ENCODE measurements at places on chromosomes 13 and 19.

DNA sequence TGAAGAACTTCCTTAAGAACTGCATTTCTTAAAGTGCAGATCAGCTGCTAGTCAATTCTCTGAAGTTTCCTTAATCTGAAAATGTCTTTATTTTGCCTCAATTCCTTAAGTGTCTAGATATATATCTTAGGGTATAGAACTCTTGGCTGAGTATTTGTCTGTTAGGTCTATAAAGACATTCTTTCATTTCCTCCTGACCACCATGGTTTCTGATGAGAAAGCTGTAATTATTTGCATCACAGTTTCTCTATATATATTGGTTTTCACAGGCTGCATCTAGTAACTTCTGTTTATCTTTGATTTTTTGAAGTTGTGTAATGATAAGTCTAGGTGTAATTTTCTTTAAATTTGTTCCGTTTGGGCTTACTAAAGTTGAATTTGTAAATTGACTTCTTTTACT, 15.2 kb downstream of the NDFIP2 start:
- DNase-seq = no peak

GRCh38 chr19:19554074-19555023, 16.3 kb downstream of the CILP2 start:
- peak; percentile 71 for DNase-seq

- DNase-seq = peak; percentile 80
These were observed 100.0 kb downstream of the KLF5 start for GRCh38 chr13:73158851-73159250.

DNA sequence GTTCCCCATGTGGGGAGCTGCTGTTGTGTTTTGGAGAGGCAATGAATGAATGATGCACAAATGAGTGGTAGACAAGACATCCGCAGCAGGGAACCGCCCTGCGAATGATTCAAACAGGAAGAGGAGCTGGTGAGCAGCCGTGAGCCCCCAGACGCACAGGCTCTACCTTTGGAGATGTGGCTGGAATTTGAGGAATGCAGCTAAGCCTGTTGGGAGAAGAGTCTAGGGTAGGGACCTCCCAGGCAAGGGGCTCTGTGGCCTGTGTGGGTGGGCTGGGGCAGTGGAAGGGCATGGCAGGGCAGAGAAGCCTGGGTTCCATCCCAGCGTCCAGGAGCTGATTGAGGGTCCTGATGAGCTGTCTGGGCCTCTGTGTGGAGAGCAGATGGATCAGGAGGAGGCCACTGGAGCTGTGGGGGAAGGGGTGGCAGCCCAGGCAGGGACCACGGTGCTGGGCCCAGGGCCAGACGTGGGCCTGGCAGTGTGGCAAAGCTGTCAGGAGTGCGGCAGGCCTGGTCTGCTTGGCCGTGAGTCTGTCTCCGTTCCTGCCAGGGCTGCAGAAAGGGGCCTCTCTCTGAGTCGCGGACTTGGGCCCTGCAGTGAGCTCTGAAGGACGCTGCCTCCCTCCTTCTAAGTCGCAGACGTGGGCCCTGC, 41.8 kb upstream of the DCUN1D2 start:
- no peak for DNase-seq

DNA sequence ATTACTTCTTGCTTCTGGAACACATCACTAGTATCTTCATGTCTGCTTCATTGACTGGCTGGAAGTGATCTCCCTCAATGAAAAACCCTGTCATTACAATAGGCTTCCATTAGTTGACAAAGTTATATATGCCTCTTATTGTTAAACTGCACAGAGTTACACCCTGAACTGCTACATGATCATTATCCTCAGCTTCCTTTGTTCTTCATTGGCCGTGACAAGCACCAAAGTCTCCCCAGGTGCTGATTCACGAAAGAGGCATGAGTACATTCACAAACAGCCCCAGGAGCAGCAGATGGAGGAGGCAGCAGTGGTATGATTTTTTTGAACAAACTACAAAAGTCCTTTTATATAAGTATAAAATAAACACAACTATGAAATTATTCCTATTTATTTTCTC, 51.4 kb downstream of the VWA8 start:
- DNase-seq = no peak

- DNase-seq = no peak
These were observed 20.2 kb downstream of the TMEM150B start for GRCh38 chr19:55304980-55305379.

GRCh38 chr13:42924344-42924743, 67.7 kb downstream of the EPSTI1 start:
- no peak for DNase-seq

DNA sequence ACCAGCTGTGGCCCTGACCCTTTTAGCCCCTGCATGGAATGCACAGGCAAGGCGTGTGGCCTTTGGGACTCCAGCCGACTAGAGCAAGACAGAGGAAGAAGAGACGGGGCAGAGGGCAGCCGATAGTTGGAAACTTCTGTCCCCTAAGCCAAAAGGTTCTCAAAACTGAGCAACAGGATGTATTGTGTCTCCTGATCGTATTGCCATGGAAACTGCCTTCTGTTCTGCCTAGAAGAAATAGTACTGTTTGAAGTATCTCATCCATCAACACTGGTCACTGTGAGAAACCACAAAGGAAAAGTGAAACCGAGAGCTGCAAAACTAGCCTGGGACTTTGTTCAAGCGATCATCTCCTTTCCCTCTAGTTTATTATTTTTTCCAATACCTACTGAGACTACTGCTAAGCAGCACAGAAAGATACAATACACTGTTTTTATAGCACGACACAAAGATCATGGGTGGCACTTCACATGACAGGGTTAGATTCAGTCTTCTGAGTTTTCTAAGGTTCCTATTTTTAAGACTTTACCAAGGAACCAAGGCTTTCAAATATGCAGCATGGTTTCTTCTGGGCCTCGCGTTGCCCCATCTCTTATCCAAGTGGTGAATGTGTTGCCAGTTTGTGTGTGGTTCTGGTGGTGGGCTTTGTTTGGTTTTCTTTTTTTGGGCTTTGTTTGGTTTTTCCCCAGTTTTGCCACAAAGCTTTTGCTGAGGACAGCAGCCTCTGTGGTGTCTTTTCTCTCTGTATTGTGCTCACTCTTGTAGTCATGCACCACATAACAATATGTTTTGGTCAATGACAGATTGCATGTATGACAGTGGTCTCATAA, 49.3 kb upstream of the GPR183 start:
- peak; percentile 17 for DNase-seq

- DNase-seq = no peak
These were observed 30.2 kb downstream of the CRTC1 start for GRCh38 chr19:18713550-18714117.

- no peak for DNase-seq
These were observed 339.1 kb downstream of the ZNF536 start for GRCh38 chr19:30711296-30711695.

- peak; percentile 72 for DNase-seq
These were observed 367 bp downstream of the MFSD12 start for GRCh38 chr19:3556978-3557460.

DNA sequence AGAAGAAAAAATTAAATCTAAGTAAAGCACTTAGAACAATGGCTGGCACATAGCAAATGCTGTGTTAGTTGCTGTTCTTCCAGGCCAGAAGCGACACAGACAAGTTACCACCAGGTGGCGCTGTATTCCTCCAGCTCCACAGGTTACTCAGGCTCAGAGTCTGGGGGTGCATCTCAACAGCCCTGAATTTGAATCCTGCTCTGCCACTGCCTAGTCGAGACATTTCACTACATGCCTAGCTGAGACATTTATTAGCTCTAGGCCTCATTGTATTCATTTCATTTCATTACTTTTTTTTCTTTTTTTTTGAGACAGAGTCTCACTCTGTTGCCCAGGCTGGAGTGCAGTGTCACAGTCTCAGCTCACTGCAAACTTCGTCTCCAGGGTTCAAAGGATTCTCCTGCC, 16.4 kb upstream of the CYP2B6 start:
- peak; percentile 76 for DNase-seq

GRCh38 chr19:18894254-18895037, 1.5 kb downstream of the CERS1 start:
- DNase-seq = peak; percentile 44

DNA sequence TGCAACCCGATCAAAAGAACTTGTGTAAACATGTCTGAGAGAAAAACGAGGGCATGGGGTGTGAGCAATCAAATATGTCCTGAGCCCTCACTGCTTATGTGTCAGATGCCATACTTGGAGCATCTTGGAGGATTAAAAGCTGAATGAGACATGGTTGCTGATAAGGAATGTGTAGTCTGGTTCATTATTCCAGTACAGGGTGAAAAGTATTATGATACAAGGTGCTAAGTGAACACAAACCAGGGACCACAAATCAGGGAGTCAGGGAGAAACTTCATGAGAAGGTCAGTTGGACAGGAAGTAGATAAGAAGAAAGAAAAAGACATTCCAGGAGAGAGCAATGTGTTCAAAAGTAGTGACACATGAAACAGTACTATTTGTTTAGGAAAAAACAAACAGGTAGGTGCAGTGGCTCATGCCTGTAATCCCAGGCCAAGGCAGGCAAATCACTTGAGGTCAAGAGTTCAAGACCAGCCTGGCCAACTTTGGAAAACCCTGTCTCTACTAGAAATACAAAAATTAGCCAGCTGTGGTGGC, 2.0 kb upstream of the RCBTB1 start:
- DNase-seq = peak; percentile 57

DNA sequence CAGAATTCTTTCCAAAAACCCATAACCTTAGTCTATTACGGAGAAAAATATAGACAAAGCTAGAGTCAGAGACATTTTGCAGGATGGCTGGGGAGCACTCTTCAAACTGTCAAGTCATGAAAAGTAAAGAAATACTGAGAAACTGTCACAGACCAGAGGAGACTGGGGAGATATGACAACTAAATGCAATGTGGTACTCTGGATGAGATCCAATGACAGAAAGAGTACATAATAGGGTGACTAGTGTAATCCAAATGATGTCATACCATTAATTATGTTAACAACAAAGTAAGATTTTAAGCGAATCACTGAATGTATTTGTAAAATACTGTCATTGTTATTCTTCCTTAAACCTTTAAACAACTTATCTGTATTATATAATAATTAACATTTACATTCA, 393.8 kb downstream of the LIG4 start:
- peak; percentile 22 for DNase-seq

DNA sequence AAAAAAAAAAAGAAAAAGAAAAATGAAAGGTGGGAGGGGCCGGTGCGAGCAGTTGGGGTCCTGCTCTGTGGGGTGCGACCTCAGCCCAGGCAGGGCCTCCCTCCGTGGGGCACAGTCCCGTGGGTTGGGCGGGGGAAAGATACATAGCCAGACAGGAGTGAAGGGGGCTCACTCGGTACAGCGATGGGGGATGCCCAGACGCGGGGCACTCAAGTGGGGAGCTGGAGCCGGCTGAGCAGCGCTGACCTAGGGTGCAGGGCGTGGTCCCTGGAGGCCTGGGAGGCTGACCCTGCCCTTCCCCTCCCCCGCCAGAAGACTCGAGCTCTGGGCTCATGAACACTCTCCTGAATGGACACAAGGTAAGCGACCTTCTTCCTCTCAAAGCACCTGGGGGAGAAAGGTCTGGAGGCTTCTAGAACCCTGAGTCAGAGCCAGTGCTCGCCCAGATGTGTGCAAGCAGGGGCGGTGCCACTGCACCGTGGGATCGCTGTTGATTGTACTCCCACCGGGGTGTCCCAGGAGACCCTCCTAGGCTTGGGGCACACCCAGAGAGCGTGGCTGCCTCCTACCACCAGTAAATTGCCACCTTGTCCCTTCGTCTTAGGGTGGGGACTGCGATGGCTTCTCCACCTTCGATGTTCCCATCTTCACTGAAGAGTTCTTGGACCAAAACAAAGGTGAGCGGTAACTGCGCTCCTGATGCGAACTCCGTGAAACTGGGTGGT, 3.4 kb downstream of the HMG20B start:
- DNase-seq = no peak

- peak; percentile 75 for DNase-seq
These were observed 774 bp upstream of the PPP2R1A start for GRCh38 chr19:52188822-52189734.

- no peak for DNase-seq
These were observed 16.2 kb downstream of the DPY19L3 start for GRCh38 chr19:32421589-32422361.

GRCh38 chr13:93289053-93289452, 62.4 kb downstream of the GPC6 start:
- DNase-seq = peak; percentile 22

DNA sequence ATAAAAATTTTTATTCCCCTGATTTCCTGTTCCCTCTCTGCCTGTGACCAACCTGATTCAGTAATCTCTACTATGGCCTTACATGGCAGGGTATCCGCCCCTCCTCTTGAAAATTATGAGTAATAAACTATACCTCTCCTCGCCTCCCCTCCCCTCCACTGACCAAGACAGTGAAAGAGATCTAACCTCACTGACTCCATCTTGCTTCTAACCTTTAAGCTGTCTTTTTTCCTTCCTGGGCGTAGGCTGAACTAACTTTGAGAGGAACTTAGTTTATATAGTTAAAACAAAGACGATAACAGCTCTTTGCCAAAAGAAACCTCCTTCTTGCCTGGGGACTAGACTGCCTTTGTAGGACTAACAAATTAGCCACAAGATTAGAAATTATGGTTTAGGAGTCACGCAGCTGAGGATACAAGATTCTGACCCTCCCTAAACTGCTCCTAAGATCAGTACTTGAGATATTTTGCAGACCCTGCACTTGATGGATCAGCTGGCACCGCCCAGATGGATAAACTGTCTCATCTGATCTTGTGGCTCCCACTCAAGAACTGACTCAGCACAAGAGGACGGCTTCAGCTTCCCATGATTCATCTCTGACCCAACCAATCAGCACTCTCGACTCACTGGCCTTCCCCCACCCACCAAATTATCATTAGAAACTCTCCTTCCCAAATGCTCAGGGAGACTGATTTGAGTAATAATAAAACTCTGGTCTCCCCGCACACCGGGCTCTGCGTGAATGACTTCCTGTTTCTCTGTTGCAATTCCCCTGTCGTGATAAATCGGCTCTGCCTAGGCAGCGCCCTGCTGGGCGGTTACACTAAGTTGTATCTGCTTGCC, 187.1 kb downstream of the TDRD3 start:
- DNase-seq = peak; percentile 92

GRCh38 chr19:55398200-55398925, 9.2 kb downstream of the UBE2S start:
- DNase-seq = no peak

- no peak for DNase-seq
These were observed 40.9 kb upstream of the VSTM2B start for GRCh38 chr19:29484876-29485275.

DNA sequence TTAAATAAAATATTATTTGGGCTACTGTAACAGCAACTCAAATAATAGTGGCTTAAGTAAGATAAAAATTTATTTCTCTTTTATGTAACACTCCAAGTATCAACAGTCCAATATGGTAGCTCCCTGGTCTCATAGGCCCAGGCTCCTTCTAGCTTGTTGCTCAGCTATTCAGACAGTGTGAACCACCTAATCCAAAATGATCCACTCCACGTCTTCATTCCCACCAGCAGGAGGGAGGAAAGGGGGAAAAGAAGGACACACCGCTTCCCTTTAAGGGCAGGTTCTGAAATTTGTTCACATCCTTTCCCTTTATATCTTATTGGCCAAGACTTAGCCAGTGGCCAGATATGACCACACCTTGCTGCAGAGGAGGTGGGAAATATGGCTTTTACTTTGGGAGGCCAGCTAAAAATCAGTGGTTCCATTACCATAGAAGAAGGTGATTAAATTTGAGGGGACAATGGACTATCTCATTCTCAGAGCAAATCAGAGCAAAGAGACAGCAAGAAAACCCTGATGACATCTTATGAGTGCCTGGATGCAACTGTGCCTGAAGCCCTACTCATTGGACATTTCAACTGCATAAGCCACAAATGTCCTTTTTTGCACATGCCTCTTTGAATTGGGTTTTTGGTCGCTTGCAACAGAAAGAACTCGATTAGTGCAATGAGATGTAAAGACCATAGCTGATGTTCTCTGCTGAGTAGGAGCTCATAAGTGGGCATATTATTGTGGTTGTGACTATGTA, 7.0 kb upstream of the EPOR start:
- no peak for DNase-seq

Measured in GM23248 (cell line).